Keratinocyte (primary cell): ENCODE measurements at places on chromosomes 7 and 10. TPM values are rescaled to one million over a fixed set of nuclear protein-coding genes. Genes with fewer than 3 reads are reported as not detected.

Gene OR2A5
- polyA plus RNA-seq: not detected in 3 replicates

Gene CTTNBP2
- 0.55 to 1.3 TPM (median 0.63 TPM) in 3 replicates for polyA plus RNA-seq

Gene GNA12
- 35.5 to 67.5 TPM (median 42.1 TPM) in 3 replicates for polyA plus RNA-seq

DNA sequence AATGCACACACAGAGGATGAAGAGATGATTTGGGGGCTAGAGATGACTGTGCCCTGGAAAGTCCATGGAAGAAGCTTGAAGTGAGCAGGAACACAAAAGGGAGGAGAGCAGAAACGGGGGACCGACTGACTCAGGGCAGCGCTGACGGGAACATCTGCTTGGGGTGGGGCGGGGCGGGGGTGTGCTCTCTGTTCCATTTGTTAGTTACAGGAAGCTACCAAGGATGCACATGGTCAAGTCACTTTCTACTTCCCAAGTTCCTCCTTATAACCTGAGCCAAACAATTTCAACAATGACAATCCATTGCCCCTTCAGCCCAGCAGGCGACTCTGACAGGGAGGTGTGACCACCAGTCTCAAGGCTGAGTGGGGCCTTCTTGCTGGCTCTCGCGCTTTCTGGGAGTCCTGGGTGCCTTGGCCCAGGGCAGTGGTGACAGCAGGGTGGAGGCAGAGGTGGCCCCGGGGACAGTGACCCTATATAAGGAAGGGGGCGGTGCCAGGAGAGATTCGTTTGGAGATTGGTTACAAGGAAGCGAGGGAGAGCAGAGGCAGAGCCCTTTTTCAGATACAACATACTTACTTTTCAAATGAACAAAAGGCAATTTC is 39.6 kb downstream of the CLEC2L start:
- DNase-seq: no peak
- H3K36me3 ChIP-seq: no peaks in the 10 kb centered on the region
- no peaks in the 10 kb centered on the region for H3K4me1 ChIP-seq
- H3K27ac ChIP-seq: no peak overlapping the region
- peaks cover 2% of the 10 kb centered on the region for H3K27me3 ChIP-seq

GRCh38 chr10:2575460-2575859 is 491.9 kb upstream of the PFKP start:
- H3K36me3 ChIP-seq: no peaks in the 10 kb centered on the region
- no peak overlapping the region for H3K27ac ChIP-seq
- H3K27me3 ChIP-seq: no peaks in the 10 kb centered on the region
- H3K4me3 ChIP-seq: no peak overlapping the region
- no peak for DNase-seq
- no peaks in the 10 kb centered on the region for H3K4me1 ChIP-seq

DNA sequence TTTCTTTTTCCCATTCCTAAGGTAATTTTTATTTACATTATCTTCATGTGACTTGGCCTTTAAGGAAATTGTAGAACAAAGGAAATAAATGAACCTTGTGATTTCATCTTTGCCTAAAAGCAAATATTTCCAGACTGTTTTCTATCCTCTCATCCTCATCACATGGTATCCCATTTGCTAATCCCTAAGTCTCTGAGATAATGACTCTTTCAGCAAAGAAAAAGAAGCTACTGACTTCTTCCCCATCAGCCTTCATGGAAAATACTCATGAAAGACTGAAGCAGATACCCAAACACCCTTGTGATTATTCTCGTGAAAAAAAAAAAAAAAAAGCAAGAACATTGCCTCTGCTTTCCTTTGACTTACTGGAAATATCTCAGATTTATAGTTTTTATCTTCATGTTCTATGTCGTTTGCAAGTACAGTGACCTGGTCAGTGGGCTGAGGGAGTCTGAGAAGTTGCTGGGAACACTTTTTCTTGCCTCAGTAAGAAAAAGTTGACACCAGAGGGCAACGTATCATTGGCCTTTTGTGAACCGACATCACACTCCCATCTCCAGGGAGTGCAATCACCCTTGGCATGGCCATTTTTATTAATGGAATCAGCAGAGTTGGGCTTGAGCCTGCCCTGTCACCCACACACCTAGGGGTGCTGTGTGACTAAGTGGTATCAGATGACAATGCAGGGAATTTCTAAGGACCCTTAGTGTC is 246.0 kb upstream of the KMT2E start:
- H3K4me1 ChIP-seq: no peaks in the 10 kb centered on the region
- no peak overlapping the region for H3K4me3 ChIP-seq
- no peaks in the 10 kb centered on the region for H3K36me3 ChIP-seq
- DNase-seq: no peak
- H3K27ac ChIP-seq: no peak overlapping the region

DNA sequence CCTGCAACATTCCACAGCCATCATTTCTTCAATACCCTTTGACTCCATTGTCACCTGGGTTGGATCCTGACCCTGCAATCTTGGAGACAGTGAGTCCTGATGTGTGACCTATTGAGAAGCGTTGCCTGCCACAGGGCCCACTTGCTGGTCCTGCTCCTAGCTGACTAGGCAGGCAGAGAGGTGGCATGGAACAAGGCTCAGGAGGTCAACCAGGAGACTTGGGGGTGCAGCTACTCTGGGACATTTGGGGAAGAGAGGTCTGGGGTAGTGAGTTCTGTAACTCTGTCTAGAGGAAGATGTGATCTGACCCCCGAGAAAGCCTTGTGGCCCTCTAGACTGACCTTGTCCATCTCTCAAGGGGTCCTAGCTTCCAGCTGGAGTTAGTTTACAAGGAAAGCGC is 1.8 kb downstream of the ZMIZ2 start:
- DNase-seq: no peak
- H3K27me3 ChIP-seq: no peaks in the 10 kb centered on the region
- H3K27ac ChIP-seq: no peak overlapping the region
- peaks cover 11% of the 10 kb centered on the region for H3K36me3 ChIP-seq
- H3K4me1 ChIP-seq: peaks cover 34% of the 10 kb centered on the region
- H3K4me3 ChIP-seq: no peak overlapping the region

DNA sequence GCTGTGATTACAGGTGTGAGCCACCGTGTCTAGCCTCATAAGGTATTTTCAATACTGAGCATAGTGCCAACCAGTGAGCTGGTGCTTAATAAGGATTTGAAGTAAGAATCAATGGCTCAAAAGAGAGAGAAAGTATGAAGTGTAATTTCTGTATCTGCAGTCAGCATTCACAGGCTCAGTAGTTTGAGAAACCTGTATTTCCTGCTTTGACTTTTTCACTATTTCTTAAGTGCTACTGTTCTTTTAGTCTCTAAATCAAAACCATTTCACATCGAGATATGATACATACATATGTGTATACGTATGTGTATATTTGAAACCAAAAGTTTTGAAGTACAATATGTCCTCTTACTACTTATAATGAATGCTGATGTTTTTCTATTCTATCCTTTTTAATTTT is 189.9 kb downstream of the PPP1R9A start:
- H3K4me1 ChIP-seq: no peaks in the 10 kb centered on the region
- no peak overlapping the region for H3K4me3 ChIP-seq
- H3K36me3 ChIP-seq: no peaks in the 10 kb centered on the region

- H3K27ac ChIP-seq: no peak overlapping the region
- no peak overlapping the region for H3K4me3 ChIP-seq
- no peak for DNase-seq
Measured at GRCh38 chr10:58913717-58914116, 262.7 kb upstream of the PHYHIPL start.
